ENCODE measurements at places on chromosomes 7 and 10.

DNA sequence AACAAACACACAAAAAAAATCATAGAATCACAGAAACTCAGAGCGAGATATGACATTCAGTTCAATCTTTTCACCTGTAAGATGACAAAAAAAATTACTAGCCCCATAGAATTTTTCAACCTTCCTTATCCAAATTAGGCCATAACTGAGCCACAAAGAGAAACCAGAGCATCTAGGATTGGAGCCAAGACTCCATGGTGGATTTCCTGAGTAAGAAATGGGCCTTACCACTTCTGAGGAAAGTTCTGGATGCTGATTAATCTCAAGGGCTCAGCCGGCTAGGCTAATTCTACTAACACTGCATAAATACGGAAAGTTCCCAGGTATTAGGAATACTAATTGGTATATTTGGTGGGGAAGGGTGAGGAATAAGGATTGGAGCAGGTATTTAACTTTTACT lies 16.8 kb downstream of the LIPM start:
- DNase-seq: no peak

- DNase-seq: no peak
Measured at GRCh38 chr7:1137517-1138167, 22.4 kb downstream of the ZFAND2A start.

- DNase-seq: no peak
Measured at GRCh38 chr10:60003651-60004523, 97.5 kb upstream of the CCDC6 start.

GRCh38 chr10:988667-989545 lies 672 bp downstream of the GTPBP4 start:
- DNase-seq: no peak

GRCh38 chr7:68813551-68814080 lies 784.7 kb upstream of the AUTS2 start:
- no peak for DNase-seq

DNA sequence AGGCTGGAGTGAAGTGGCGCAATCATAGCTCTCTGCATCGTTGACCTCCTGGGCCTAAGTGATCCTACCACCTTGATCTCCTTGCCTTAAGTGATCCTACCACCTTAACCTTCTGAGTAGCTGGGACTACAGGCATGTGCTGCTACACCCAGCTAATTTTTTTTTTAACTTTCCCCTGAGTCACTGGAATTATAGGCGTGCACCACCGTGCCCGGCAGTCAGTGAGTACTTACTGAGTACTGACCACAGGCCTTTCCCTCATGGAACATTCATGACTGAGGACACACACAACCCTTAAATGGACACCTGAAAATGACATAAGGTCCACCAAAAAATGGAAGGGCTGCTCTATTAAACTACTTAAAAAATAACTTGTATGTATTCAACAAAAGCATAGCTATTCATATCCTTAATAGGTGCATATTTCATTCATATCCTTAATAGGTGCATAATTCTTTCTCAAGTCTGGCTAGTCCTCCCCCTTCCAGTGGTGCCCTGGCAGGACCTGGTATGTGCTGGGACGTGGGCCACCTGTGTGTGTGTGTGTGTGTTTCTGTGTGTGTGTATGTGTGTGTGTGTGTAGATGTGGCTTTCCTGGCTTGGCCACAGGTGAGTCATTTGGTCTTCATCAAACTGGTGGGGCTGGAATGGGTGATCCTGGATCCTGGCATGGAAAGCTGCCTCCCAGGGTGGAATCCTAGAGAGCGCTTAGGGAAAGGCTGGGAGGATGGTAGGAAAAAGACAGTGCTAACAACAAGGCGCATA lies 3.5 kb downstream of the FAM180A start:
- no peak for DNase-seq

DNA sequence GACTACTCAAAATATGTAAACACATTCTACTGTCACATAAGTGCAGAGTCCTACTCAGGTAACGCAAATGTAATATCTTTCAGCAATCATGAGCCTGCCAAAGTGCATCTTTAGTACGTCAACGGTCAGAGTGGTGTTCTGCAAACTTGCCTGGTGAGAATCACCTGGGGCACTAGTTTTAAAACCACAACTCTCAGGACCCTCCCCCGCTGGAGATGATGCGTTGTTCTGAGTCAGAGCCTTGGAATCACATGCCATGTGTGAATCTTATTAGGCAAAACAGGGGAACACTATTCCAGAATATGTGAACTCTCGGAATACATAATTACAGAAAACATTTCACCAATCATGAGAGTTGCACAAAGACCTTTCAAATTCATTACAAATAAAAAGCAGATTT lies 115.7 kb downstream of the TPK1 start:
- DNase-seq: no peak

DNA sequence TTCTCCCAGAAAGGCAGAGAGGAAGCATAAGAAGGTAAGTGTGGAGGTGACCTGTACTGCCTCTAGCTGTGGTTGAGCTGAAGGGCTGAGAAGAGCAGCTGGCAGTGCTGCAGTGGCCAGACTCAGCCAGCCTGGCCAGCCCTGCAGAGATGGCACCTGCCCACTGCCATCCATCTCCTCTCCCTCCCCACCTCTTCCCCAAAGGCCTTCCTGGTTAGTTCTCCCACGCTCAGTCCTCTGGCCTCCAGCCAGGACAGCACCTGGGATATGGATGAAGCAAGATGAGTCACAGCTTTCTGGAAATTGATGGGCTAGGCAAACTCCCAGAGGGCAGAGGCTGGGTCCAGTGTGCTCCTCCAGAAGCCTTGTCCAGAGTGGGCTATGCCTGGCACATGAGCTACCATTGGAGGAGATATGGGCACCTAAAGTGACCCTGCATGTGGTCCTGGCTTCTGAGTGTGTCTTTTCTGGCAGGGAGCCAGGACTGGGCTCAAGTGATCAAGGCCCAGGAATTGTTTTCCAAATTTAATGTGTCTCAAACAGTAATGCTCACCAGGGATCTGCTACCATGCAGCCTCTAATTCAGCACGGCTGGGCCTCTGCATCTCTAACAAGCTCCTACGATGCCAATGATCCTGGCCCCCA lies 81.0 kb upstream of the CACUL1 start:
- DNase-seq: peak; percentile 91

DNA sequence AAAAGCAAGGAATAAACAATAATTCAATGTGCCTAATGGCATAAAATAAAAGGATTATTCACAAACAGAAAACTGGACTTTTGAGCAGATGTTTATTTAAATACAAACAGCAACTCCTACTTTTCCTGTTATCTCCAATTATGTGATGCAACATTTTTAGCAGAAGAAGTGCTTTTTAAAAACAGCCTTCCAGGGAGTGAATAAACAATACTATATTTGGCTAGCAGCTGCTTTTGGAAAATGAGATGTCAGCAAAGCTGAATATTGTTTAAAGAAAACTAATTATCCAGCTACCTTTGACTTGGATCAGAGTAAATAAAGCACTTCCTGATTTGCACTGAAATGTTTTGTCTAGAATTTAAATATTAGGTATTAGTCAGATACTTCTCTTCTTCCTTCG lies 23.2 kb downstream of the CDK1 start:
- DNase-seq: no peak

DNA sequence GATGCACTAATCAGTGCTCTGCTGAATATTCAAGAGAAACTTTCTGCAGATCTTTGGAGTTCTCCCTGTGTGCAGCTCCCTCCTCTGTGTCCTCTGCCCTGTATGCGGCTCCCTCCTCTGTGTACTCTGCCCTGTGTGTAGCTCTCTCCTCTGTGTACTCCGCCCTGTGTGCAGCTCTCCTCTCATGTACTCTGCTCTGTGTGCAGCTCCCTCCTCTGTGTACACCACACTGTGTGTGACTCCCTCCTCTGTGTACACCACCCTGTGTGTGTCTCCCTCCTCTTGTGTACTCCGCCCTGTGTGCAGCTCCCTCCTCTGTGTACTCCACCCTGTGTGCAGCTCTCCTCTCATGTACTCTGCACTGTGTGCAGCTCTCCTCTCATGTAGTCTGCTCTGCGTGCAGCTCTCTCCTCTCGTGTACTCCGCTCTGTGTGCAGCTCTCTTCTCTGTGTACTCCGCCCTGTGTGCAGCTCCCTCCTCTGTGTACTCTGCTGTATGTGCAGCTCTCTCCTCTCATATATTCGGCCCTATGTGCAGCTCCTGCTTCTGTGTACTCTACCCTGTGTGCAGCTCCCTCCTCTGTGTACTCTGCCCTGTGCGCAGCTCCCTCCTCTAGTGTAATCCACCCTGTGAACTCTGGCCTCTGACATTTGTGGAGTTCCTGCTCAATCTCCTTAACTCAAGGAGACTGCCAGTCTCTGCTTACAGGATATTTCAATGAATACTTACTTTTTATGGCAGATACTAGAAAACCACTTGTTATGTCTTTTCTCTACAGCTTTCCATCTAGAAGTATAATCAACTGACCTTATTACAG lies 280.4 kb downstream of the GLRX3 start:
- DNase-seq: no peak

DNA sequence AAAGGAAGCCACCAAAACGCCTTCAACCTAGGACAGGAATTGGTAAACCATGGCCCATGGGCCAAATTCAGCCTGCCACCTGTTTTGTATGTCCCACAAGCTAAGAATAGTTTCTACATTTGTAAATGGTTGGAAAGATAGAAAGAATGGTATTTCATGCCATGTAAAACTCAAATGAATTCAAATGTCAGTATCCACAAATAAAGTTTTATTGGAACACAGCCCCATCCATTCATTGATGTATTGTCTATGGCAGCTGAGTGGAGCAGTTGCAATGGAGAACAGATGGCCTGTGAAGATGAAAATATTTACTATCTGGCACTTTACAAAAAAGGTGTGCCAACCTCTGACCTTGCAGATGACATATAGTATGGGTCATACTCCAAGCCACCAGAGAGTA lies 236.9 kb downstream of the CREB5 start:
- no peak for DNase-seq

- DNase-seq: peak; percentile 16
Measured at GRCh38 chr10:118568327-118568848, 27.1 kb downstream of the PRLHR start.

DNA sequence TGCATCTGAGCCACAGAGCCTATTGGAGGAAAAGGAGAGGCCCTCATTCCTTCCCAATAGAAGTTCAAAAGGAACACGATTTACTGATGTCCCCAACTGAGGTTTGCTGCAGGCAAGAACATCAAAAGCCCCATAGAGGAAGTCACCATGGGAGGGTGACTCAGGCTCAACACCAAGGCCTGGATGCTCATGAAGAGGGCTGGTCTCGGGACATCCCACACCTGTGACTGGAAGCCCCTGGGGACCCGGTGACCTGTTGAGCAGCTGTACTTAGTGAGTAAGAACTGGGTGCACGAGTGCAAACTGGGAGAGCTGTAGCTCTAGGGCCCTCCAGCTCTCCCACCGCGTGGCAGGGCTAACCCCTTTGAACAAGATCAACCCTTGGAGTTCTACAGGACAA lies 38.0 kb downstream of the CYTH3 start:
- DNase-seq: no peak

GRCh38 chr7:121294448-121294992 lies 34.3 kb upstream of the WNT16 start:
- no peak for DNase-seq

- DNase-seq: no peak
Measured at GRCh38 chr7:97576043-97576442, 155.8 kb upstream of the TAC1 start.

- no peak for DNase-seq
Measured at GRCh38 chr7:43396187-43396740, 186.6 kb upstream of the STK17A start.

GRCh38 chr10:48288661-48289060 lies 14.2 kb upstream of the FRMPD2 start:
- no peak for DNase-seq

GRCh38 chr7:99210265-99210970 lies 2.5 kb upstream of the KPNA7 start:
- no peak for DNase-seq

DNA sequence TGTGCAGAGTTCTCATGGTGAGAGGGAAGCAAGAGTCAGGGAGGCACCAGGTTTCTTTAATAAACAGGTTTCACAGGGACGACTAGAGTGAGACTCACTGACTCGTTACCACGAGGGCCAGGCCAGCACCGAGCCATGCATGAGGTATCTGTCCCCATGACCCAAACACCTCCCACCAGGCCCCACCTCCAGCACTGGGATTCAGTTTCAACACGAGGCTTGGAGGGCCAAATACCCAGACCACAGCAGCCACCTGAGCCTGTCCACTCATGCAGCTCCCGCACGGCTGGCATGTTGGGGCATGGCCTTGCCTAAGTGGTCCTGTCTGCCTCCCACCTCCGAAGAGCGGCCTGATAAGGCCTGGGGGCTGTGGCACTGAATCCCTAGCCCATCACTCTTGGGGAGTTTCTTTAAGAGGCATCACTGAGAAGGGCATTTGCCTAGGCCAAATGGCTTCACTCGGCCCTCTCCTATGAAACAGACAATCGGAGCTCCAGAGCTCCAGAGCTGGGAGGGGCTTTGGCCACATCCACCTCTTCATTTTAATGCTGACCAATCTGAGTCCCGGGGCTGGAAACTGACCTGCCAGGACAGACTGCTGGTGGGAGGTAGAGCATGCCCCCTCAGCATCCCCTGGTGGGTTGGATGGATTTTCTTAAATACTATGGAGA lies 157.8 kb downstream of the DNAJB6 start:
- DNase-seq: no peak

DNA sequence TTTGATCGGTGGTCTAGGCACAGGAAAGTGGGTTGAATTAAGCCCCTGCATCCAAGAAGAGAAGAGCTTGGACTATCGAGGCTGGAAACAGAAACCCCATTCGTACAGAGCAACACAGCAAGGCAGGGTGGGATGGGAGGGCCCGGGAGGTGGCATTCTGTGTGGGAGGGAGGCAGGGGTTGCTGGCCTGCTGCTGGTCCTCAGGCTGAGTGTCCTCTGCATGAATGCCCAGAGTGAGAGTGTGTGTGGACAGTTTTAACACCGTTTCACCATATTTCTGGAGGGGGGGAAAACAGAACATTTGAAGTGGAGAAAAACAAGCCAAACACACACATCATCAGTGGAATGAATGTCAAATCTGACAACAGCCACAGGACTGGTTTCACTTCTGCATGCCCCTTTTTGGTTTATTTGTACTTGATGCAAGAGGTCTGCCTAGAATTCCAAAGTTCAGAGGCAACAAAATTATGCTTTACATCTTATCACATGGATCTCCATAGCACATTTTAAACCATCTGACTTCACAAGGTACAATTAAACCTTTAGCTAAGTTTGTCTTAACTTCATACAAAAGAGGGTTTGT lies 11.1 kb upstream of the ENO4 start:
- DNase-seq: no peak
